HAP-1 (cell line): ENCODE measurements at places on chromosomes 5 and 9.

DNA sequence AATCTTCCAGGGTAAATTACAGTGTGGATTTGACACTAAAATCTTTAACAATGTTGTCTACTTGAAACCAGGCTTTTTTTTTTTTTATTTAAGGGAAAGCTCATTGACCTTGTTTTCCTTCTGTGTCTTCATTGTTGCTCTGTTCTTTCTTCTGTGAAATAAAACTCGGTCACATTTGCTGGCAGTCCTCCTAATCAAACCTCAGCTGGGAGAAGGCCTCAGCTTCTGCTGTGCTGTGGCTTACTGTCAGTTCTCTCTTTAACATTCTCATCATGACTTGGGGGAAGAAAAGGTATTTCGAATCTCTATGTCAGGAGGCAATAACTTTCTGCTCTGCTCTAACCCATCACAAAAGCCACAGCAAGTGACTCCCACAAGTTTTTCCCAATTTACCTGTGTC lies 268.9 kb downstream of the ZNF608 start:
- no peak for DNase-seq

DNA sequence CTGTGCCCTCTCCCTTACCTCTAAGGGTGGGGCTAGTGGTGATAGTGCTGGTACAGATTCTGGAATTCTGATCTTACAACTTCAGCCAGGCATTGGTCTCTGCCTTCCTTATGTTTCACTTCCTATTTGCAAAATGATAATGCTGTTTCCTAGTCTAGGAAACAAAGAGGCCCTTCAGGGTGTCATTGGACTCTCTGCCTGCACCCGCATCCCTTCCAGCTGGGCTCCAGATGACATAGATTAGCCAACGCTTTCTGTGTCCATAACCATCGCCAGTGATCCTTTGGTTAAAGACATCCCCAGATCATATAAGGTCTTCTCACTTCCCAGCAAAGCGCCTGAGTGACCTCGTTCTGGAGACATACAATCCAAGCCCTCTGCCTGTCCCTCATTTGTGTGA lies 180.7 kb downstream of the ERCC6L2 start:
- DNase-seq = no peak

DNA sequence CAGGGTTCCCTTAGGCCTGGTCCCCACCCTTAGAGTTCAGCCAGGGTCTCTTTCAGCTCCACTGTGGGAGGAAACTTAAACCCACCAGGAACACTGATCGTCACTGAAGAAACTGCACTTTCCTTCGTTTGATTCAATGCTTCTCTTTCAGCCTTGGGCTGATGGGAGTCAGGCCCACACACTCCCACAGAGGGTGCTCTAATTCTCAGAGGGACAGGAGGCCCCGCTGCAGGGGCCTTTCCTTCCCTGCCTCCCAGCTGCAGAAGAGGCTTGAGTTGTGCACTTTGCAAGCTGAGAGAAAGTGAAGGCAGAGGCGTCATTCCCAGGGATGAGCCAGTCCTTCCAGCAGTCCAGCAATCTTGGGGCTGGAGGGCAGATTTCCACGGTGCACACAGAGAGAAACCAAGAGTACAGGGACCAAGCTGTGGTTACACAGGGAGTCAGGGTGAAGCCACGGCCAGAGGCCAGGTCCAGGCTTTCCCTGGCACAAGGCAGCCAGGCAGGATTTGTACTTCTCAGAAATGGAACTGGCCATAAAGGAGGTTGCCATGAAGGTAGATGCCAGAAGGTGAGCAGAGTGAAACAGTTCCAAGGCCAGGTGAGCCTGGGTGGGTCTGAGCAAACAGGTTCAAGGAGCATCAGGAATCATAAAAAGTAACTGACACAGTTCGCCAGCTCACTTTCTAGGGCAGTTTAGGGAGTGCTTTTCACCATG lies 10.4 kb upstream of the GLIPR2 start:
- DNase-seq = no peak

DNA sequence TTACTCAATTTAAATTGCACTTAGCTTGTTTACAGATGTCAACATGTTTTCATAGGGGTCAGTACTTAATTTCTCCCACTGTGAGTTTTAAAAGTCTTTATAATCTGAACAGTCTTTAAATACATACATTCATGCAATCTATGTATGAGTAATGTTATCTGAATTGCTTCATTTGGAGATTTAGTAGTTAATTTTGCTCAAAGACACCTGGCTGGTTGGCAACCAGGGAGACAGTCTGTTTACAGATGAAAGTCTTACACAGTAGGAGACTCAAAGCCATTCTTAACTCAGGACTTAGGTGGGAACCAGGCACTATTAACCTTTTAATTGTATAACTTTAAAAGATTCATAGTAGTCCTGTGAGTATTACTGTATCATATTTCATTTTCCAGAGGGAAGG lies 29.3 kb downstream of the DAB2 start:
- no peak for DNase-seq

DNA sequence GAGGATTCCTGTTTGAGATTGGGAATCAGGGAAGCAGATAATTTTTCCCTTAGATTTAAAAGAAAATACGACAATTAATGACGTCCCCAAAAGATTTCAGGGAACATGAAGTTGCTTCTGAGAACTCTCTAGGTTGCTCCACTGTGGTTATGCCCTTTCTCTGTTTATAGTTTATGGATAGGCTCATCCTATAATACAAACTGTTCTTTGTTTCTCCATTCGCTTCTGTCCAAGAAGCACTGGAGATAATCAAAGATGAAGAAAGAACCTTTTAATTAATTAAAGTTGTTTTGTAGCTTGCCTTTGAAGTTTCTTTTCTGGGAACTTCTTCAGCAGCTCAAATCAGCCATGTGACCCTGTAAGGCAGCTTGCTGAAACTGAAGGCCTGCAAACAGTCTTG lies 87.5 kb downstream of the CHSY3 start:
- DNase-seq = no peak

DNA sequence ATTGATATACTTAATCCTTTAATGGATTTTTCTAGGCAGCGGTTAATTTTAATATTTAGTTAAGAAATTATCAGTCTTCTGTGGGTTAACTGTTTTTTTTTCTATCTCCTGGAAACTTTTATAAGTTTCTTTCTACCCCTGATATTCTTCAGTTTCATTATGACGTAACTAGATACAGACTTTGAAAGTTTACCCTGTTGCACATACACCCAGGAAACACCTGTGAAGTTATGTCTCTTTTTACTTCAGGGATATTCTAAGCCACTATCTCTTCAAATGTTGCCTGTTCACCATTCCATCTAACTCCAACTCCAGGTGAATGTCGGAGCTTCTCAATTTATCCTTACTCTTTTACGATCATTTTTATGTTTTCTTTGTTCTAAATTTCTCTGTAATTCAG lies 329.0 kb downstream of the ICE1 start:
- no peak for DNase-seq

DNA sequence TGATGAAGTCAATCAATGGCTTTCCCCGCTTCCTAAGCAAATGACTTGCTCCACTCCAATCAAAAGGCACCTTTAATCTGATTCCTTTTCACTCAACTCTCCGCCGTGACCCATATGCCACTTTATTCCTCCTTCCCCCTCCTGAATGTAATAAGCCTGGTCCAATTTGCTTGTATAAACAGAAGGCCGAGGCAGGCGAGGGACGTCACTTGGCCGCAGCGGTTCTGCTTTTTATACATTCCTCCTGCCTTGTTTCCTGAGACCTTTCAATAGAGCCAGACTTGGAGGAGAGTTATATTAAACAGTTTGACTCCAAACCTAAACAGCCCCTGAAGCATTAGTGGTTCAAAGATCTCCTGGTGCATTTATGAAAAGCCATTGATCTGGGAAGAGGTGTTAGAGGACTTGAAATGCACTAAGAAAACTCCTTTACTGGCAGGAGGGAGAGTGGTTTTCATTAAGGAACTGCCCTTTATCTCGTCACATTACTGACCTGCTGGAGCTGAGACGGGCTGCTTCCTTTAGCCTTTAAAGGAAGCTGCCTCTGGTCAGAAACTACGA lies 273.4 kb downstream of the SLIT3 start:
- DNase-seq = peak; percentile 82

DNA sequence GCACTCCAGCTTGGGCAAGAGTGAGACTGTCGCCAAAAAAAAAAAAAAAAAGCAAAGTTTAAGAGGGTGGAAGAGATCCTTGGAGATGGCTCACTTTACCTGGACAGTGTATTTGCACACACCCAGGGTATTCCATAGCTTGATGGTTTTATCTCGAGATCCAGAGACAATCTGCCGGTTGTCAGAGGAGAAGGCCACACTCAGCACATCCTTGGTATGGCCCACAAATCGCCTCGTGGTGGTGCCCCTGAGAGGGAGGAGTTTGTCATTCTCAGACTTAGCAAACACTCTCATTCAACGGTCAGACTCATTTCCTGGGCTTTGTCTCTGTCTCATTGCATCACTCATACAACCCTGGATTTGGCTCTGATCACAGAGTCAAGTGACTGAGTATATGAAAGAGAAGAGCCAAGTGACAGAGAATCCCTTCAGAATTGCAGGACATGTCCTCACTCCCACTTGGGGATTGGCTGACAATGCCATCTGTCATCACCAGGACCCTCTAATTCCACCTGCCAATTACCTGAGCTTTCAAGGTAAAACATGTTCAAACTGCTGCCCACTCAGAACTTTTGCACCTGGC lies 2.2 kb downstream of the RACK1 start:
- DNase-seq = no peak
